ENCODE measurements at places on chromosomes 2 and 18.

DNA sequence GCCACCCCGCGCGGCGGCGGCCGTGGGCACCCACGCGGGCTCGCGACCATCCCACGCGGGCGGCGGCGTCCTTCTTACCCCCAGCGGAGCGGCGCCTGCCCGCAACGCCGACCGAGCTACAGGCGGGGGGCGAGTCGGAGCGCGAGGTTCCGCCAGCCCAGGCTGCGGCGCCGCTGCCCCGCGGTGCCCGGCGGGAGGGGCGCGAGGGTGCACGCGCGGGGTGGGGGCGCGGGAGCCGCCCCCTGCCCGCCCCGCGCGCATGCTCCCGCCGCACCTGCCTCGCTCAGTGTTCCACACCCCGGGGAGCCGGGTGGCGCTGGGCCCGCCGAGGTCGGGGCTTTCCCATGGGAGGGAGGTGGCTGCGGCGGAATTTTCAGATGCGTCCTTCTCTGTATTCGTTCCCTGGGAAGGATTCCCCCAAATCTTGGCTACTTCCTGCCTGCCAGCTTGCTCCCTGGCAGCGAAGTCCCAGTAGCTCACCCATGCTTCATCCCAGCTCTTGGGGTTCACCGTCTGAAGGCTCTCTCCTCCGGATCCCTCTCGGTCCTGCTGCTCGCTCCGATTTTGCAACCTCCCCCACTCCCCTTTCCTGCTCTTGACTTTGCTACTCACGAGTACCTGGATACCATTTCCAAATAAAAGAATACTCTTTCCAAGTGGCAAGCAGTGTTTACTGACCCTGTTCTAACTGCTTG, at the start of gene L3MBTL4:
L3MBTL4 (minus strand) TSS at position 189 of the 695 bp plus-strand sequence. CDS start 103,286 bp downstream, outside the sequence.
- DNase-seq = no peak

DNA sequence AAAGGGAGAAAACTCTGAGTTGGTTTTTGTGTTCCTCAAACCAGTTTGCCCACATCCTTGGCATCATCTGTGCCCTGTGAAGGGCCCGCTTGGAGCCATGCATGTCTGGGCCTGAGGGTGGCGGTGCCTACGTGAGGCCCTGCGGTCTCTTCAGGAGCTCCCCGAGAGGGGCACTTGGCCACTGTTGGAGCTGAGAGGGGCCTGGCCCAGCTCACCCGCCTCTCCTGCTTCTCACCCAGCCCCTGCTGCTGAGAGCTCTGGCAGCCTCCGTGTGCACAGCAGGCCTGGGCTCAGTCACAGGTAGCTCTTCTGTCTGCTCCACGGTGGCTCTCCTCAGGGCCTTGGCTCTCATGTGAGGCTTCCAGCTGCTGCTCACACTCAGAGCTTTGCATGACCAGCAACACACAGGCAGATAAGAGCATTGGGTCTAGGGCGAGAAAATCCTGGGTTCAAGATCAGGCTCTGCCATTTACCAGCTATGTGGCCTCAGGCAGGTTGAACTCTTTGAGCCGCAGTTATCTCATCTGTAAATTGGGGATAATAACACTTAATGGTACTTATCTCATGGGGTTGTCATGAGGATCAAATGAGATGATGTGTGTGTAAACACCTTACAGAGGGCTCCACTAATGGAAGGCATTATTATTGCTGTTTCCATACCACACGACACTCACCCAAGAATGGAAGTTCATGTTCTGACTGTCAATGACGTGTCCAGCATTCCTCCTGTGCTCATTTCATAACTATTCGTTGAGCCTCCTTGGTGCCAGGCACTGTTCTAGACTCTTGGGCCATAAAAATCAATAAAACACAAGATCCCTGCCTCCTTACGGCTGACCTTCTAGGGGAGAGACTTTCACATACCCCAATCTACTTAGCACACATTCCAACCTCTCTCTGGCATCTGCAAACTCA, 41.6 kb upstream of the PLB1 start:
- DNase-seq = no peak

DNA sequence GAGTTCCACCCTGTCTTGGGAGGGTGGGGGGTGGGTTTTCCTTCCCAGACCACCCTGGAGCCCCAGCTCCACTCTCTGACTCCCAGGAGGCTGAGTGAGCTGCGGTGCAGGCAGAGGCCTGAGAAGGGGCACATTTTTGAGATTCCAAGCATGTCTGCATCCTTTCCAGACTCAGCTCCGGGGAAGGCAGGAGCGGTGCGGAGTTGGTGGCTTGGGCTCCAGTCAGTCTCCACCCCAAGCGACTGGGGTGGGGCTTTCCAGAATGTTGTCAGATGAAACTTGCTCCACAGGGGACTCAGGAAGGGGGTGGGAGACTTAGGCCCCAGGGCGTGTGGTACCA, 44.2 kb upstream of the HS6ST1 start:
- no peak for DNase-seq

DNA sequence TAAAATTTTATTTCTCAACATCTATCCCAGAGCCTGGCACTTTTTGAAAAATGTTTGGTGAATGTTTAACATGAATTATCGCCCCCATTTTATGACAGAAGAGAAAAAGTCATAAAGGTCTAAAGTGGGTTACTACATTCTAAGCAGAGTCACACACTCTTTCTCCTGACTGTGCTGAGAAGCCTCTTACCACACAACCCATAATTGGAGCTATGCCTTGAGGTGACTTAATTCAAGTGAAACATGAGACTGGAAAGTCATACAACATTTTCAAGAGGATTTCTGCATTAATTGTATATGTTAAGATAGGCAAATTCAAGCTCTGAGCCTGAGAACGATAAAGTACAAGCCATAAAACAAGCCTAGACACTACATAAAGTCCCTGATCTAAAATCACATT, 3.1 kb upstream of the DSEL start:
- no peak for DNase-seq

DNA sequence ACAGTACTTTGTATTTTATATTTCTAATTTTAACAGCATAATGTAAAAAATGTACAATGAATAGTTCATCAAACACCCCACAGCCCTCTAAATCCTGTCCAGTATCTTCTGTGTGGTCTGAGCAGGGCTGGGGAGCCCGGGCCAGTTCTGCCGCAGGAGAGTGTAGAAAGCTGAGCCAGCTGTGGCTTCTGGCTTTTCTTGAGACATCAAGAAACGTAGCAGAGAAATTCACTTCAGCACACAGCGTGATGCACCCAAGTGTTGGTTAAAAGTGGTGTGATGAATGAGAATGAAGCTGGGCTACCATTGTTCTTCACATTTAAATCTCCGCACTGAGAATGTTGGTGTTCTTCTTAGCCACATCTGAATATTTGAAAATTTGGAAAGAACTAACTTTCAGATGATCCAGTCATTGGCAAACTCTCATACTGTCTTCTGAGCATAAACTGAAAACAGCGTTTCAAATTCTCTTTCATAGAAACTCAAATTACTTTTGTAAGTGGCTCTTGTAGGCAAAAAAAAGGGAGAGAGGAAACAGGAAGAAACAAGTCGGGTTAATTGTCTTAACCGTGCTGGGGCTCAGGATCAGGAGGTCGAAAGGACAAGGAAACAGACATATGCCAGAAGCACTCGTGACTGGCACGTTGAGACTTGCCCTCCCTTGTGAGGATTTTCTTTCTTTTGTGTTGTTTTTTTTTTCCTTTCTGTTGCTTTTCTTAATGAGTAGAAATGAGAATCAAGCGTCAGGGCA, 23.4 kb upstream of the TMEM87B start:
- DNase-seq = peak; percentile 29

DNA sequence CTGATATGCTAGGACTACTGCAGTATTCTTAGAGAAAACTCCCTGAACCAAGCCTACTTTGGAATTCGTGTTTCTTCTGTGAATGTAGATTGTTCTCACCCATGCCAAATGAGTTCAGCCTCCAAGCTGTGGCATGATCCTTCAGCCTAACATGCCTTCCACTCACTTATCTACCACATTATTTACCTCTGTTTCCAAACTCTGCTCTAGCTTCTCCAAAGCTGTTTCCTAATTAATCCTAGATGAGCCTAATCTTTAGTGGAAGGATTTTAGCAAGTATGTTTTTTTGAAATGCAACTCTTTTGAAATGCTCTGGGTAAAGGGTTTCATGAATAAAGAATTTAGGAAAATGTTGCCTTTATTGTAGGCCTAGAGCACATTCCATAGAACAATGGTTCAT, 152.9 kb upstream of the MMADHC start:
- no peak for DNase-seq

DNA sequence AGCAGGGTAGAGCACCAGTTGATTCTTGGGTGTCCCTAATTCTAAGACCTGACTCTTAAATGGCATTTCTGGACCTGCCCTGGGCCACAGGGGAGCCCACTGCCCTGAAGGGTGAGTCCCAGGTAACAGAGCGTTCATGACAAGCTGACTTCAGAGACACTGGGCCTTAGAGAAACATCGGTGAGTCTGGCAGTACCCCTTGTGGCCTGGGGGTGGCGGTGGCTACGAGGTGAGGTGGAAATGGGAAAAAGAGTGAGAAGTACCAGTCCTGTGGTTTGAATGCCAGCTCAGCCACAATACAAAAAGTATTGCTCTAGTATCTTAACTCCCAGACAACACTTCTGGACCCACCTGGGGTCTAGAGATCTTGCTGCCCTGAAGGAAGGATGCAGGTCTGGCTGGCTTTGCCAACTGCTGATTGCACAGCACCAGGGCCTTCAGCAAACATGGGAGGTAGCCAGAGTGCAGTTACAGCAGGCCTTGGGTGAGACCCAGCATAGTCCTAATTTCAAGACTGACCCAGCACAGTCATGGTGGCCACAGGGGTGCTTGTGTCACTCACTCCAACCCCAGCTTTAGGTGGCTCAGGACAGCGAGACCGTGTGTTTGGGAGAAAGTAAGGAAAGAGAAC, 44.5 kb downstream of the USP34 start:
- no peak for DNase-seq

DNA sequence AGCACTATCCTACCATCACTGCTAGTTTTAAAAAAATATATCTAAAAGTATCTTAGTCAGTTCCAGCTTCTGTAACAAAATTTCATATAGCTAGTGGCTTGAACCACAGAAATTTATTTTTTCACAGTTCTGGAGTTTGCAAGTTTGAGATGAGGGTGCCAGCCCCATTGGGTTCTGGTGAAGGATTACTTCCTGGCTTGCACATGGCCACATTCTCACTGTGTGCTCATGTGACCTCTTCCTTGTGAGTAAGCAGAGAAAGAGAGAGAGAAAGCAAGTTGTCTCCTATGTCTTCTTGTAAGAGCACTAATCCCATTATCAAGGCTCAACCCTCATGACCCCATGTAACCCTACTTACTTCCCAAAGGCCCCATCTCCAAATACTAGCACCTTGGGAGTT, 158.9 kb downstream of the DOK6 start:
- no peak for DNase-seq

DNA sequence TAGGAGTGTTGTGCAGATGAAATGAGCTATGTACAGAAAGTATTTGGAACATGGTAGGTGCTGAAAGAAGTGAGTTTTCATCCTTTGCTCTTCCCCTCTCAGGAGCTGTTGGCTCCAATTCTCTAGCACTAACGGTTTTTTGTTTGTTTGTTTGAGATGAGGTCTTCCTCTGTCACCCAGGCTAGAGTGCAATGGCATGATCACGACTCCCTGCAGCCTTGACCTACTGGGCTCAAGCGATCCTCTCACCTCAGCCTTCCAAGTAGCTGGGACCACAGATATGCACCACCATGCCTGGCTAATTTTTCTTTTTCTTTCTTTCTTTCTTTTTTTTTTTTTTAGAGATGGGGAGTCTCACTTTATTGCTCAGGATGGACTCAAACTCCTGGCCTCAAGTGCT, 12.8 kb downstream of the ABCG5 start:
- no peak for DNase-seq

DNA sequence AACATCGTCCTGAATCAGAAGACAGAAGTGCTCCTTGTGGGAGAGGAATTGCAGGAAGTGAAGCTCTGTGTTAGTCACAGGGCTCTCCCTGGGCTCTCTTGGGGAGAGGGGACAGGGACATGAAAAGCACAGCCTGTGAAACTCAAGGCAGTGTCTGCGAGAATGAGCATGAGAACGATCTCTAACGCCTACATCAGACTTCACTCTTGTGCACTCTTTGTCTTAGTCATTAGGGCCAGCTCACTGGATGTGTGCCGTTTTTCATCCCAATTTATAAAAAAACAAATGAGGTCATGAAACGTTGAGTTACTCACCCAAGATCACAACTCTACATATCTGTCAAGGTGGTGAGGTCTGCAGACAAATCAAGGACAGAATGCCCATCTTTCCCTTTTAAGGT, 27.0 kb upstream of the TWIST2 start:
- DNase-seq = no peak

GRCh38 chr2:127504552-127505430, 21.5 kb downstream of the IWS1 start:
- DNase-seq = no peak

- DNase-seq = no peak
These were observed 188.7 kb upstream of the ZEB2 start for GRCh38 chr2:144708626-144709025.

- DNase-seq = no peak
These were observed 157.2 kb downstream of the DDX1 start for GRCh38 chr2:15748736-15749323.

GRCh38 chr18:36023336-36023735, 44.0 kb downstream of the RPRD1A start:
- no peak for DNase-seq

All from NCI-H446 (cell line).